ENCODE measurements at places on chromosomes 1 and 21.

GRCh38 chr1:28507247-28507645 is 1.4 kb downstream of the RCC1 start:
- DNase-seq: no peak

DNA sequence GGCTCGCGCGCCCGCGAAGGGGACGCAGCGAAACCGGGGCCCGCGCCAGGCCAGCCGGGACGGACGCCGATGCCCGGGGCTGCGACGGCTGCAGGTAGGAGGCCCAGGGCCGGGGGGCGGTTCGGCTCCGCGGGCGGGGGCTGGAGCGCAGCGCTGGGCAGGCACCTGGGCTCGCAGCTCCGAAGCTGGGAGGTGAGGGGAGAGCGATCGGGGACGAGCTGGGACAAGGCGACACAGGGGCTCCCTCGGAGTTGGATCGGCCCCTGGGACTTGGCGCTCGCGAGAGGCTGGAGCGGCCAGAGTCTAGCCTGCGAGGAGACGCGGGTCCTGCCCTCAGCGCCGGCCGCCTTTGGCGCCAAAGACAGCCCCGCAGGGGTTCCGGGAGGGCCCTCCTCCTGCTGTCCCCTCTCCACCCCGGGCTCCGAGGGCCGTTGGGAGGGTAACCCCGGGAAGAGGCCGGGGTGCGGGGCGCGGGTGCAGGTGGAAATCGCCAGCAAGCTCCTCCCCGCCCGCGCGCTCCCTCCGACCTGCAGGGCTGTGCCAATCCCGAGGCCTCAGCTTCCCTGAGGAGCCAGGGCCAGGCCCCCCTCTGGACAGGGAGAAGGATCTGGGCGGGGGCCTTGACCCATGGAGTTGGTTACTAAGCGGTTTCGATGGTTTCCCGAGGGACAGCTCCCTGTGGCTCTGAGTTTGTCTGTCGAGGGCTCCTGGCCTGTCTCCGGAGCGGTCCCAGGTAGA is 401 bp downstream of the TP73 start:
- DNase-seq: no peak

- DNase-seq: no peak
These were observed 44.6 kb downstream of the CD247 start for GRCh38 chr1:167473761-167474160.

GRCh38 chr1:109801791-109802135 is 38.0 kb upstream of the EPS8L3 start:
- DNase-seq: no peak

DNA sequence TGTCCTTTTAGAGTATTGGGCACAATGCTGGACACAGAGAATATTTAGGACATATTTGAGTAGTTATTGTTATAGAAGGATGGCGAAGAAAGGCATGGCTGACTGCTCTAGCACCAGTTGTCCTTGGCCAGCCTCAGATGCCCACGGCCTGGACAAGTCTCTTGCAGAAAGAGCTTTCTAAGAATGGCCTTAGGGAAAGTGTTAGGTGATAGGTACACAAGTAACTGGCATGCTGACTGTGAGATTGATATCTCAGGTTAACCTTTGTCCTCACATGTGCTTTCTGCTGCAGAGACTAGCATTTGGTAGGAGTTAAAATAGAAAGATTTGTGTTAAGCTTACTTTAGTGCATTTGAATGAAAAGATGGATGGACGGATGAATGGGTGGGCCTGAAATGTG is 10.1 kb downstream of the SFT2D2 start:
- no peak for DNase-seq

DNA sequence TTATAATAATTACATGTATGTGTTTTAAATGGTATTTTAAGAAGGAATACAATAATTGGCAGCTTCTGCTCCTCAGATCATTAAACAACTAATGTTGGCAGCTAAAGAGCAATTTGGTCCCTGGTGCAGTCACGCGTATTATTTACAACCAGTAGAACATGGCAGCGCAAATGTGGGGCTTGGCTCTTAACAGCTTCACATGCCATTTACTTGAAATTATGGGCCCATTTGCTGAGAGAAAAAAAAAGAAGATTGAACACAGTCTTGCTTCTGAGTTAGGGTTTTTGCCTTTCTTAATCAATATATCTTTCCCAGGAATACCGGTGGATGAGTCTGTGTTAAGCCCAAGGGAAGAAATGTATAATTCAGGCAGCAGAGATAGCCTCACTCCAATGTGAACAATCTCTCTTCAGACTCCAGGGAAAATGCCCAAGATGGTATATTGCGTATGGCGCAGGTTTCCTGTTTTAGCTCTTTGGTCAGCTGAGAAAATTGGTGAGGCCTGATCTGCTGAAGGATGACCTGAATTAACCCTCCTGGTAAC is 174.5 kb downstream of the DISC1 start:
- no peak for DNase-seq

DNA sequence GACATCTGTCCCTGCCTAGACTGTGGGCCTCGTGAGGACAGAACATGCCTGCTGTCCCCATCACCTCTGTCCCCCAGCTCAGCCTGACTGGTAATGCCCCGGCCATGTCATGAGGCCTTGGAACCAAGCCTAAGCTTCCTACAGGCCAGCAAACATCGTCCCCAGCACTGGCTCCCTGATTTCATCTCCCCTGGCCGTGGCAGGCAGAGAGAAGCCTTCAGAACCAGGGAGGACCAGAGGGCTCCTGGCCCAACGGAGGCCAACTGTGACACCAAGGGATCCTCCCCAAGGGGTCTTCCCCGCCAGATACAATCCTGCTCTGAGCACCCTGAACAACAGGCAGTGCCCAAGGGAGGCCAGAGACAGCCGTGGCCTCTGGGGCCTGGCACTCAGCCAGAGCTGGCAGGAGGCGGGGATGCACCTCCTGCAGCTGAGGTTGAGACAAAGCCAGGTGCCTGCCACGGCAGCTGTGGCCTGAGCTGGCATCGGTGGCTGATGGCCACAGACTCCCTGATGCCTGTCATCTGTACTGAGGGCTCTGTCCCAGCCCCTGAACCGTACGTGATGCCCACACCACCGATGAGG is 9.9 kb upstream of the NPHP4 start:
- DNase-seq: no peak

GRCh38 chr1:27383039-27383605 is at the start of gene CD164L2:
TSS of gene CD164L2 (minus strand) at chr1:27383333. CDS start at chr1:27383239, 94 bp downstream.
- no peak for DNase-seq

All from glomerular endothelial cell (primary cell).